ENCODE measurements at places on chromosomes 12 and 14. TPM values are rescaled to one million over a fixed set of nuclear protein-coding genes. Genes with fewer than 3 reads are reported as not detected.
A peak's percentile ranks its signal among the peaks of the same experiment; 100 is the strongest.

Gene ISM2
- total RNA-seq, result not detected

GRCh38 chr12:76720068-76720467 lies 43.8 kb upstream of the ZDHHC17 start:
- no peaks in the 10 kb centered on the region for H3K36me3 ChIP-seq
- no peaks in the 10 kb centered on the region for H3K4me1 ChIP-seq
- no peak overlapping the region for H3K4me3 ChIP-seq

- H3K36me3 ChIP-seq, result no peaks in the 10 kb centered on the region
- H3K27me3 ChIP-seq, result no peaks in the 10 kb centered on the region
- DNase-seq, result no peak
Measured at GRCh38 chr12:49154221-49154620, 23.0 kb upstream of the TUBA1B start.

DNA sequence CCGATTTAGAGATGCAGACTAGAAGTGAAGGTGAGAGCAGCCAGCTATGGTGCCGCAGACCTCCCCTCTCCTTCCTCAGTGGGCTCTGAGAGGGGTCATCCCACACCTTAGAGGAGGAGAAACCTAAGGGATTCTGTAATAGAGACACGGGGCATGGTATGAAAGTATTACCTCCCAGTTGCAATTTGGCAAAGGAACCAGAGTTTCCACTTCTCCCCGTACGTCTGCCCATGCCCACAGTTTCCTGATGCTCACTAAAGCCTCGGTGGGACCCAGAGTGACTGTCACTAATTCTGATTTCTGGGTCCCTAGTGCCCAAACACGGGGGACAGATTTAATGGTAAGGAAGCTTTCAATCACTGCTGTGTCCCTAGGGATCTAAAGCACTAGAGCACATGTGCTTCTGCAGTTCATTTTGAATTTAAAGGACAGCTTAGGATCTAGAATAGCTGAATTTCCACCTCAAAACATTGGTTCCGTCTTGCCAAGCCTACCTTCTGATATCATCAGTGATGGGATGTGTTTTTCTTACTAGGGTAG lies 44.1 kb downstream of the DAD1 start:
- no peaks in the 10 kb centered on the region for H3K36me3 ChIP-seq
- H3K27ac ChIP-seq, result no peak overlapping the region
- no peak overlapping the region for H3K4me3 ChIP-seq
- no peak for DNase-seq
- H3K27me3 ChIP-seq, result no peaks in the 10 kb centered on the region

- no peaks in the 10 kb centered on the region for H3K36me3 ChIP-seq
- no peak overlapping the region for H3K27ac ChIP-seq
- no peak for DNase-seq
- no peak overlapping the region for H3K4me3 ChIP-seq
Measured at GRCh38 chr12:89657066-89657465, 51.6 kb downstream of the ATP2B1 start.

GRCh38 chr14:30440961-30441360 lies 118.0 kb upstream of the G2E3 start:
- H3K36me3 ChIP-seq, result no peaks in the 10 kb centered on the region
- H3K27ac ChIP-seq, result no peak overlapping the region
- H3K4me3 ChIP-seq, result no peak overlapping the region
- no peaks in the 10 kb centered on the region for H3K4me1 ChIP-seq

GRCh38 chr12:103640410-103640809 lies 53.3 kb downstream of the STAB2 start:
- no peaks in the 10 kb centered on the region for H3K36me3 ChIP-seq
- no peak for DNase-seq
- H3K4me3 ChIP-seq, result no peak overlapping the region
- no peak overlapping the region for H3K27ac ChIP-seq
- H3K27me3 ChIP-seq, result no peaks in the 10 kb centered on the region
- no peaks in the 10 kb centered on the region for H3K4me1 ChIP-seq

Gene ART4
- total RNA-seq, result 1.7 TPM

GRCh38 chr14:72901361-72901760 lies 7.5 kb upstream of the DPF3 start:
- no peak for DNase-seq
- peaks cover 11% of the 10 kb centered on the region for H3K27me3 ChIP-seq
- no peak overlapping the region for H3K4me3 ChIP-seq
- no peak overlapping the region for H3K27ac ChIP-seq
- H3K4me1 ChIP-seq, result no peaks in the 10 kb centered on the region

Gene GZMH
- total RNA-seq, result 0.81 TPM

Gene CLIP1
- total RNA-seq, result 96.8 TPM

DNA sequence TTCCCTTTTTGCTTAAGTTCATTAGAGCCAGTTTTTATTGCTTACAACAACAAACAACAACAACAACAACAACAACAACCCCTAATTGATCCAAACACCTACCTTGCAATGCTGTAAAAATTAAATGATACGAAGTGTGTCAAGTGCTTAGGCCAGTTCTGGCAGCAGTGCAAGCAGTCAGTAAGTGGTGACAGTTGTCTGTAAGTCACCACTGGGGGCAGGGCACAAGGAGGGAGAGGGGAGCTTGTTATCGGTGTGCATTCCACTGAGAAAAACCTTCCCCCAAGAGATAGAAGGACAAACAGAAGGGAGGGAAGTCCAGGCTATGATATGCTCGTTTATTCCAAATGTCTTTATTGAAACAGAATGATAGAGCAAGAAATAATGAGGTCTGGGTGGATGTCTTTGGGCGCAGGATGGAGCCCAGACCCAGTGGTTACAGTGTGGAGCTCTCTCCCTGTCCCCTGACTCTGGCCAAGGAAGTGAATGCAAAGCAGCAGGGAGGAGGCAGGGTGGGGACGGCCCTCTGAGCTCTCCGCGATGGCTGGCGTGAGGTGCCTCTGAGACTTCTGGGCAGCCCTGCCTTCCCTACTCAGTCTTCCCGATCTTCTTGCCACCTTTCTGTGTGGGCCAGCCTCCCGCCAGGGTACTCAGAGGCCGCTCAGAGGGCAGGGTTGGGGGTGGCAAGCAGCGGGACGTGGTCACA lies 6.5 kb downstream of the SLC22A17 start:
- H3K36me3 ChIP-seq, result no peaks in the 10 kb centered on the region
- DNase-seq, result no peak
- H3K4me1 ChIP-seq, result no peaks in the 10 kb centered on the region
- no peak overlapping the region for H3K27ac ChIP-seq
- no peaks in the 10 kb centered on the region for H3K27me3 ChIP-seq
- H3K4me3 ChIP-seq, result no peak overlapping the region

DNA sequence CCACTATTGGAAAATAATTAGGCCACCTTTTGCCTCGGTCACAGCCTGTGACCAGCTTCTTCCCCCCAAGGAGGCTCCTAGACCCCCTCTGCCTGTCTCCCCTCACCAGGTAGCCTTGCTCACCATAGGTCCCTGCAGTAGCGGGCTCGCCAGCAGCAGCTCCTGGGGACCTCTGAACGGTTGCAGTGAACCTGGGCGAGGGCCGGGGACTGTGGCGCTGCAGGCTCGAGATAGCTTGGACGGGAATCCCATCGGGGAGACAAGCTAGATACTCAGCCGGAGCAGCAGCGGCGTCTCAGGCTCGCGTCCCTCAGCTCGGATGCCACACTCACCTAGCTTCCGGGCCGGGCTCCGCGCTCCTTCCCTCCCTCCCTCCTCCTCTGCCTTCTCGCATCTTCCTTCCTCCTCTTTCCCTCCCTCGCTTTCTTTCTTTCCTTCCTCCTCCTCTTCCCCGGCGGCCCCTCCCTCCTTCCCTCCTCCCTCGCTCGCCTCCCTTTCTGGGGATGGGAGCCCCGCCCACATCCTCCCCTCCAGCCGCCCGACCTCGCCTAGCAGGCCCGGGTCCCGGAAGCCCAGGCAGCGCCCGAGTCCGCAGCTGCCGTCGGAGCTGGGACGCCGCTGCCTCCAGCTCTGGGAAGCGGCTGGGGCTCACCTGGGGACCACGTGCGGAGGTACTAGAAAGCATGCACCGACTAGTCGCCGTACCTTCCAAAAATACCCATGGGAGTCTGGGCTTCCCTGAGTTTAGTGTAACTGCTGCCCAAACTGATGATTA lies at the start of gene BMP4:
Gene BMP4 (minus strand): TSS at position 399 of the 775 bp plus-strand sequence. CDS start 4,603 bp downstream, outside the sequence.
- H3K27me3 ChIP-seq, result peaks cover 32% of the 10 kb centered on the region
- H3K4me1 ChIP-seq, result peaks cover 32% of the 10 kb centered on the region
- DNase-seq, result peak; percentile 86
- peaks cover 8% of the 10 kb centered on the region for H3K36me3 ChIP-seq
- peak within 1 kb of the TSS; percentile 91 for H3K27ac ChIP-seq
- H3K4me3 ChIP-seq, result peak within 1 kb of the TSS; percentile 52

GRCh38 chr14:102711946-102712345 lies 65.3 kb upstream of the TRAF3 start:
- no peaks in the 10 kb centered on the region for H3K4me1 ChIP-seq
- H3K27me3 ChIP-seq, result no peaks in the 10 kb centered on the region
- no peak overlapping the region for H3K27ac ChIP-seq
- no peak for DNase-seq
- no peaks in the 10 kb centered on the region for H3K36me3 ChIP-seq
- no peak overlapping the region for H3K4me3 ChIP-seq

Gene CLEC9A
- not detected for total RNA-seq

DNA sequence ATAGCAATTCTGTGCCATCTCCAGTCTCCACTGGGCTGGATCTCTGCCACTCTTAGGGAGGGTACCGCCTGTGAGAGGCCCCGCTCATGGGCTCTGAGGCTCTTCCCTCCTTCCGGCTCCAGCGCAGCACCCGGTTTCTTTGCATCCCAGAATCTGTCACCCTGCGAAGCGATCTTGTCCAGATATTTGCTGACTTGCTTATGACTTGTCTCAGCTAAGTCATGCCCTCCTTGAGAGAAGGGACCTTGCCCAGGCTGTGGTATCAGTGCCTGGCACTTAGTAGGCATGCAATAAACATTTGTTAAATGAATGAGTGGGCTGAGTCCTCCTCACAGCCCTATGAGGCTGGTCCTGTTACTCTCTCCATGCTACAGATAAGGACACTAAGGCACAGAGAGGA lies 13.4 kb downstream of the KRT80 start:
- DNase-seq, result no peak
- H3K4me3 ChIP-seq, result no peak overlapping the region
- H3K4me1 ChIP-seq, result peaks cover 48% of the 10 kb centered on the region
- H3K27ac ChIP-seq, result no peak overlapping the region
- H3K27me3 ChIP-seq, result no peaks in the 10 kb centered on the region
- H3K36me3 ChIP-seq, result no peaks in the 10 kb centered on the region

GRCh38 chr14:47345016-47345415 lies 330.4 kb downstream of the MDGA2 start:
- no peaks in the 10 kb centered on the region for H3K27me3 ChIP-seq
- H3K27ac ChIP-seq, result no peak overlapping the region
- no peak for DNase-seq

Gene NOVA1
- 3.4 TPM for total RNA-seq

- no peak overlapping the region for H3K4me3 ChIP-seq
- no peaks in the 10 kb centered on the region for H3K27me3 ChIP-seq
- H3K27ac ChIP-seq, result no peak overlapping the region
- no peak for DNase-seq
- no peaks in the 10 kb centered on the region for H3K4me1 ChIP-seq
- no peaks in the 10 kb centered on the region for H3K36me3 ChIP-seq
Measured at GRCh38 chr12:24991209-24992049, 42.5 kb upstream of the BCAT1 start.

DNA sequence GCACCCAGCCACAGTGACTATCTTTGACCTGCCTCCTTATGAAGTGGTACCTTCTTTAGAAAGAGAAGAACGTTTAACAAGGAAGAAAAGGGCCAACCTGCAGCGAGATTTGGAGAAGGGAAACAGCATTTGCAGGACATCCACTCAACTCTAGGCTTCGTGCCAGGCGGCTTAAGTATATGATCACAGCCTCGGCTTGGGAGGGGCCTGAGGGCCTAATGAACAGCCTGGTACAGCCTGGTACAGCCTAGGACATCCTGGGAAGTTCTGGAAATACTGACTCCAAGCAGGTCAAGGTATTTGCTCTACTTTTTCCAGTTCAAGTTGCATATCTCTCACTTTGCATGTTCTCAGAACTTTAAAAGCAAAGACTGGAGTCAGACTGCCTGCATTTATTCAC lies 16.1 kb downstream of the HCAR2 start:
- no peak for DNase-seq
- H3K4me1 ChIP-seq, result no peaks in the 10 kb centered on the region
- H3K27ac ChIP-seq, result no peak overlapping the region
- no peaks in the 10 kb centered on the region for H3K27me3 ChIP-seq
- H3K4me3 ChIP-seq, result no peak overlapping the region

Gene KMT2D
- 59.2 TPM for total RNA-seq

GRCh38 chr12:100908501-100908900 lies 113.9 kb downstream of the ANO4 start:
- no peak for DNase-seq
- no peaks in the 10 kb centered on the region for H3K36me3 ChIP-seq
- H3K27me3 ChIP-seq, result no peaks in the 10 kb centered on the region
- H3K4me3 ChIP-seq, result no peak overlapping the region

DNA sequence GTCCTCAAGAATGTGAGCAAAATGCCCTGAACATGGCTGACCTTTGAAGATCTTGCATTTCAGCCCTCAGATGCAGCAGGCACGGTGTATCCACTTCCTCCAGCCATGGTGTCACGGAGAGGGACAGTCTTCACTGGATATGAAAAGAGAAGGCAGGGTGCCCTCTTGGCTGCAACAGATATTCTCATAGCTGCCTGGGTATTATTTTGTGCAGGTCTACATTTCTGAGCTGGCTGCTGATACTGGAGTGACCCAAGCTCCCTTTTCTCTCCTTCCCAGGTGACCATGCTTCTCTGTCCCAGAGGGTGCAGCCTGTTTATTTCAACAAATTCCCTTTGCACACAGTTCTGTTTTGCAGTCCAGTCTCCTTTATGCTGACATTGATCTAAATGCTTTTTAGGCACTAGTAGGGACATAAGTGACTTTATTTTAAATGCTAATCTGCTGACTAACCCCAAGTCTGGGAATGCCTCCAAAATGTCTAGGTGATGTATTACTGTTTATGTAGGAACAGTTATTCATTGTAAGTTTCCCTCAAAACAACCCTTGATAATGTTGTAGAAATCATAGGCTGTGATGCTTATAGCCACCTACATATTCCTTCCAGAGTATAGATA lies 17.4 kb upstream of the PYGL start:
- H3K27ac ChIP-seq, result no peak overlapping the region
- H3K36me3 ChIP-seq, result no peaks in the 10 kb centered on the region
- H3K4me1 ChIP-seq, result no peaks in the 10 kb centered on the region
- H3K27me3 ChIP-seq, result no peaks in the 10 kb centered on the region
- H3K4me3 ChIP-seq, result no peak overlapping the region
- DNase-seq, result no peak

Measured in heart right ventricle (tissue), 16 donors.